Osteocyte (in vitro differentiated cells): ENCODE measurements at places on chromosomes 2 and 18. TPM values are rescaled to one million over a fixed set of nuclear protein-coding genes. Genes with fewer than 3 reads are reported as not detected.

TNFAIP6 gene
- total RNA-seq = not detected in 2 replicates

EML6 gene
- 0.42 and 1.1 TPM in 2 replicates for total RNA-seq

CNTNAP5 gene
- total RNA-seq = not detected in 2 replicates

CPLX4 gene
- total RNA-seq = not detected in 2 replicates

CIB4 gene
- total RNA-seq = not detected in 2 replicates

TGFA gene
- total RNA-seq = 0.08 TPM in 1 of 2 replicates, not detected in the other

DCC gene
- total RNA-seq = 0.24 and 0.39 TPM in 2 replicates

GPN1 gene
- total RNA-seq = 28.6 and 28.8 TPM in 2 replicates

SPHKAP gene
- total RNA-seq = not detected in 2 replicates

FAM237A gene
- total RNA-seq = not detected in 2 replicates

PLGLB1 gene
- 3.3 and 4.4 TPM in 2 replicates for total RNA-seq

RAB6C gene
- total RNA-seq = not detected in 2 replicates

HMSD gene
- total RNA-seq = not detected in 2 replicates

PTGR3 gene
- total RNA-seq = 17.7 and 19.7 TPM in 2 replicates

ZNF514 gene
- 14.3 and 19.0 TPM in 2 replicates for total RNA-seq

GPBAR1 gene
- not detected in 2 replicates for total RNA-seq

HPCAL1 gene
- 56.8 and 57.8 TPM in 2 replicates for total RNA-seq

ZNF396 gene
- 1.9 and 2.2 TPM in 2 replicates for total RNA-seq

ERBB4 gene
- 2.5 and 2.8 TPM in 2 replicates for total RNA-seq

ARHGAP28 gene
- total RNA-seq = 18.1 and 22.8 TPM in 2 replicates

ANKRD62 gene
- total RNA-seq = not detected in 2 replicates

CDCA7 gene
- 5.1 and 7.1 TPM in 2 replicates for total RNA-seq

ACADL gene
- total RNA-seq = not detected in 2 replicates

NT5DC4 gene
- not detected in 2 replicates for total RNA-seq

MALL gene
- total RNA-seq = 0.64 and 0.68 TPM in 2 replicates

SNTG2 gene
- not detected in 2 replicates for total RNA-seq

ABHD1 gene
- total RNA-seq = 0.48 TPM in 1 of 2 replicates, not detected in the other

CDK5R2 gene
- not detected in 2 replicates for total RNA-seq

EVX2 gene
- not detected in 2 replicates for total RNA-seq

RASGRP3 gene
- total RNA-seq = 2.1 and 3.3 TPM in 2 replicates

MRPS9 gene
- total RNA-seq = 21.3 and 22.6 TPM in 2 replicates

IGFBP2 gene
- 2,796 and 2,855 TPM in 2 replicates for total RNA-seq

WNT10A gene
- not detected in 2 replicates for total RNA-seq

FNDC4 gene
- total RNA-seq = 9.6 and 10.5 TPM in 2 replicates

FOXD4L1 gene
- total RNA-seq = 0.18 and 0.21 TPM in 2 replicates

OST4 gene
- 369 and 380 TPM in 2 replicates for total RNA-seq

RND3 gene
- 146 and 160 TPM in 2 replicates for total RNA-seq

ROCK2 gene
- 49.6 and 56.4 TPM in 2 replicates for total RNA-seq

CD28 gene
- total RNA-seq = not detected in 2 replicates

NGEF gene
- total RNA-seq = 0.26 and 0.27 TPM in 2 replicates

ESPNL gene
- not detected in 2 replicates for total RNA-seq

ELP2 gene
- 89.9 and 93.4 TPM in 2 replicates for total RNA-seq

MTIF2 gene
- total RNA-seq = 24.6 and 24.7 TPM in 2 replicates

MAP3K19 gene
- not detected in 2 replicates for total RNA-seq

CAPN14 gene
- 0.13 and 0.24 TPM in 2 replicates for total RNA-seq

KCNF1 gene
- total RNA-seq = not detected in 2 replicates

KYNU gene
- total RNA-seq = 0.21 and 0.24 TPM in 2 replicates

TTL gene
- 65.7 and 67.2 TPM in 2 replicates for total RNA-seq

FZD7 gene
- total RNA-seq = 37.0 and 37.8 TPM in 2 replicates

NXPH2 gene
- total RNA-seq = not detected in 2 replicates

GATA6 gene
- 1.9 and 2.4 TPM in 2 replicates for total RNA-seq

STARD6 gene
- total RNA-seq = not detected in 2 replicates

G6PC2 gene
- not detected in 2 replicates for total RNA-seq

ALK gene
- not detected in 2 replicates for total RNA-seq

VIT gene
- total RNA-seq = 10.7 and 11.4 TPM in 2 replicates

CD8B2 gene
- not detected in 2 replicates for total RNA-seq

EHD3 gene
- 25.9 and 26.2 TPM in 2 replicates for total RNA-seq

TMEM37 gene
- 0.21 and 0.40 TPM in 2 replicates for total RNA-seq

SALL3 gene
- not detected in 2 replicates for total RNA-seq

LYG1 gene
- total RNA-seq = 1.1 and 1.8 TPM in 2 replicates
